ENCODE measurements at places on chromosomes 2 and 18. TPM values are rescaled to one million over a fixed set of nuclear protein-coding genes. Genes with fewer than 3 reads are reported as not detected.

RBFA gene
- 58.7 TPM for total RNA-seq

FER1L5 gene
- not detected for total RNA-seq

PKDCC gene
- 60.1 TPM for total RNA-seq

NTSR2 gene
- total RNA-seq, result not detected

DPP4 gene
- not detected for total RNA-seq

FSIP2 gene
- total RNA-seq, result not detected

ZNF142 gene
- total RNA-seq, result 6.9 TPM

TMEM237 gene
- 62.0 TPM for total RNA-seq

TXNDC2 gene
- total RNA-seq, result not detected

CYP27A1 gene
- 4.1 TPM for total RNA-seq

HOXD12 gene
- total RNA-seq, result not detected

DNA sequence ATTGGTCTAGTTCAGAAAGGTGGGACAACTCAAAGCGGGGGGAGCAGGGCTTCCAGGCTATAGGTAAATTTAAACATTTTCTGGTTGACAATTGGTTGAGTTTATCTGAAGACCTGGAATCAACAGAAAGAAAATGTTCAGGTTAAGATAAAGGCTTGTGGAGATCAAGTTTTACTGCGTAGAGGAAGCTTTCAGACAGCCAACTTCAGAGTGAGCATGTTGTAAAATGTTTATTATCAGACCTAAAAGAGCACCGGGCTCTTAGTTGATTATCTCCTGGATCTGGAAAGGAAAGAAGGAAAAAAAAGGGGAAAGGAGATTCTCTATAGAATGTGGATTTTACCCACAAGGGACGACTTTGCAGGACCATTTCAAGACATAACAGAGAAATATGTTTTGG lies 227.0 kb upstream of the SH3BP4 start:
- DNase-seq, result no peak

- no peak for DNase-seq
Measured at GRCh38 chr2:223734346-223734745, 103.0 kb downstream of the AP1S3 start.

DNA sequence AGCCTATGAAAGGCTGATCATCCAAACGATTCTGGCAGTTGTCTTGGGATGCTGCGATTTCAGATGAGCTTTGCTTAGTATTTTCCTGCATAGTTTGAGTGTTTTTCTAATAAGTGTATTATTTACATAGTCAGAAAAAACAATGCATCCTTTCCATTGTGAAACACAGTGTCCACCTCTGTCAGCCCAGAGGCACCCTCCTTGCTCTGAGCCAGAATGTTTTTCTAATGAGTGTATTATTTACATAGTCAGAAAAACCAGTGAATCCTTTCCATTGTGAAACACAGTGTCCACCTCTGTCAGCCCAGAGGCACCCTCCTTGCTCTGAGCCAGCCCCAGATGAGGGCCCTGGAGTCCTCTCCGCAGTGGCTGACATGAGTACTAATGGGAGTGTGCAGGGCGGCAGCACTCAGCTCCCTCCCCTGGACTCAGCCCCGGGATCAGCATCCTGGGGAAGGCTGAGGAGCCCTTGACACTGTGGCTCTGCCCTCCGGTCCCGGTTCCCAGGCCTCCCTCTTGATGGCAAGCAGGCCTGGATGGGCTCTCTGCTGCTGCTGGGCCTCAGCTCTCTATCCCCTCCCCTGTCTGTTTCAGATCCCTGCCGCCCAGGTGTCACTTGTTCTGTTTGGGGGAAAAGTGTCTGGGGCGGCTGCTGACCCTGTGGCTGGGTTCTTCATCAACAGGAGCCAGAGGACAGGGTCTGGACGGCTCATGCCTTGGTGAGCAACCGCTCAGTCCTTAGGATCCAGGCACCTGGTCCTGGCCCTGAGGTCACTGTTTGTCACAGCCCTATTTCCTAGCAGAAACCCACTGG lies 5.9 kb downstream of the MFSD2B start:
- peak; percentile 90 for DNase-seq

DNA sequence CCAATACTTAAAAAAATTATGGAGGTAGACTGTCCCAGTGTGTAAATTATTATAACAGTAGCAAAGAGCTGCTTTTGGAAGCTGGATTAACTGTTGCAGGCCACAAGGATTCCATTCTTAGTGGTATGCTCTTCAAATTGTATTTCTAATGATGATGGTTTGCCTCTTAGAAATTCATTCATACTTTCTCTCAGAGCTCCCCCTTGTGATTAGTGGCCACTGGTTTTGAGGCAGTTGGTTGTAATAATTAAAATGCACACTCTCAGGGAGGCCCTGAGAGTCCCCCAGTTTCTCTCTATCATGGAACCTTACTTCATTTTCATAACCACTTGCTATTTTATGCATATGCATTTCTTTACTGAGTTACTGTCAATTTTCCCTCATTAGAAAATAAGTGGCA lies 122.5 kb downstream of the PLA2R1 start:
- no peak for DNase-seq

- no peak for DNase-seq
Measured at GRCh38 chr2:146414456-146414855, 1430.4 kb upstream of the ACVR2A start.

- DNase-seq, result no peak
Measured at GRCh38 chr2:239564587-239564986, 163.8 kb upstream of the HDAC4 start.

- DNase-seq, result no peak
Measured at GRCh38 chr2:181841079-181841478, 50.5 kb upstream of the ITPRID2 start.

GRCh38 chr2:68726608-68727367 lies 7.8 kb upstream of the ARHGAP25 start:
- no peak for DNase-seq

DNA sequence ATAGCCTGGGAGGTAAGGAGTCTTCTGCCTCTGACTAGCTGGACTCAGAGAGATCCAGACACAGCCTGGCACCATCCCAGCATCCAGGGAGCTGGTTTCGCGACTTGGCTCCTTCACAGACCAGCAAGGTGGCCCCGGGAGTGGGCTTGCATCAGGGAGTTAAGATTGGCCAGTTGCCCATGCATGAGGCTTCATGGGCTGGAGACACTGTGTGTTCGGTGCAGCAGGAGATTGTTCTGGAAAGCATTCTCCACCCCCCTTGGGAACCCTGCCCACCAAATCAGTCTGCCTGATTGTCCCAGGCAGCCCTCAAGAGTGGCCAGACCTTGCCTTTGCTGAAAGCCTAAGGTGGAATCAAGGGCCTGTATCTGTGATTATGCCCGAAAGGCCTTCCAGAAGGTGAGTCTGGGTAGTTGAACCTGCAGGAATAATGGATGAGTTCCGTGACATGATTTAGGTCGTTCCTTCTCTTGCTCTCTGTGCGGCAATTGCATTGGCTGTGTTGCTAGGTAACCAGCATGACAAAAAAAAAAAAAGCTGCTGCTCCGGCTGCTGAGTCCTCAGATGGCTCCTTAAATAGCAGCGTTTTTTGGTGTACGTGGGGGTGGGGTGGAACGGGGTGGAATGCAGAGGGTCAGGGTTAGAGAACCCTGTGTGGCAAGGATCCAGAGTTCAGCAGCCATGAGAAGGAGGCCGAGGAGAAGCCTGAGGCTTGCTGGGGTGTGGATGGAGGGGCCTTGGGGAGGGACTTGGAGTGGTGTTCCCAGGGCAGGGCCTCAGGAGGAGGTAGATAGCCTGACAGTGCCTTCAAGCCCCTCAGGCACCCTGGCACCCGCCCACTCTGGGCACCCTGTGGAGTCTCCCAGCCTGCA lies 93.0 kb upstream of the MCFD2 start:
- no peak for DNase-seq

GRCh38 chr2:7508296-7508943 lies 591.2 kb downstream of the RNF144A start:
- DNase-seq, result no peak

DNA sequence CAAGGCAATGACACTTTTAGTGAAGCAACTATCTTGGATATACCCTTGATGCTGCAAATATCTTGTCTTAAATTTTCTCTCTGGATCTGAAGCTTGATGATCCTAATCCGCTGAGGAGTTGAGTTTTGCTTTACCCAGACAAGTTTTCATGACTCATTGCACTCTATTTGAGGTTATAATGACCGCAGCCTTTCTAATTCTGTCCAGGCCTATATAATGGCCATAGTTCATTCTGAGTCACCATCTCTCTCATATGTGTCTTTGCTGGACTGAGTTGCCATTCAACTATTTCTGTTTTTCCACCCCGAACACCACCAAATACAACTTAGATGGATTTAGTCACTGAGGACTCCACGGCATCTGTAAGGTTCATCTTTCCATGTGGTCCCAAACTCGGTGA lies 802.1 kb upstream of the FAM98A start:
- DNase-seq, result no peak

- no peak for DNase-seq
Measured at GRCh38 chr18:9616049-9616448, 1.7 kb upstream of the PPP4R1 start.

- no peak for DNase-seq
Measured at GRCh38 chr18:37430357-37431076, 135.1 kb downstream of the CELF4 start.

DNA sequence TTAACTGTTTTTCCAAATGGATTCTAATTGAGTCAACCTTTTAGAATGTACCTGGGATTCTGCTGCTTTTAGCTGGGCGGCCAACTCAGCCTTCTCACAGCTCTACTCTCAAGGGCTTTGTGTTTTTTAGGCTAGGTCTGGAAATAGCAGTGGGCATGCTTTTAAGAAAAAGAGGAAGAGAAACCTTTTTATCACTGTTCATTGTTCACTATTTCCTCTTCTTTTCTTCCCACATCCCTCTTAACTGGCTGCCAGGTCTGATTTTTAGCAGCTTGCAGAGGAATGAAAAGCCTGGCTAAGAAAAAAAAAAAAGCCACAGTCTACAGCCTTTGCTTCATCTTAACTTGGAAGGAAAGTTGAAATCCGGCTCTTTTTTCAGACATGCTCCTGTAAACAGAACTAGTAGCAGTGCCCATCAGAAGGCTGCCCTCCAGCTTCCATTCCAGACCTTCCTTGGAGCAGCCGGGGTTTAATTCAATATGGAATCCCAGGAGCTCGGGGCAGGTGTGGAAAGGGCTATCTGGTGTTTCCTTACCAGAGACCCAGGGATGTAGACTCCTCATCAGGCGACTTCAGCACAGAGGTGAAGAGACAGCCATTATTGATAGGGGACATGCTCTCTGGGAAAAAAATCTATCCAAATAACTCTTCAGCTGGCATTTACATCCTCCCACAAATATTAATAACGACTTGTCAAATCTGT lies 230.7 kb downstream of the MYO3B start:
- DNase-seq, result no peak

GRCh38 chr2:235607546-235608199 lies 113.8 kb downstream of the AGAP1 start:
- DNase-seq, result no peak

DNA sequence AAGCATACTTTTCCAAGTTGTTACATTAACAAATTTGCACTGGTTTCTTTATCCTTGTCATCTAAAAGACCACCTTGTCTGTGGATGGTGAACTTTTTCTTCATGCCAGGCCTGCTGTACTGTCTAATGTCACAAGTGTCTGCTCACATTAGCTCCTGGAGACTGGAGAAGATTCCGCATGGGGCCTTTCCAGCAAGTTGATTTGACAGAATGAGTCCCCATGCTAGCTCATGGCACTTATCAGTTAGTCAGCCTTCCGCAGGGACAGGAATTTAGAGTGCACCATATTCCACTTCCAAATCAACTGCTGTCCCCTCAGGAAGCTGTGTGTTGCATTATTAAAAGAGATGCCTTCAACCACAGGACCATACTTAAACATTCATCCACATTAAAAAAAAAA lies 41.4 kb upstream of the LRPPRC start:
- DNase-seq, result no peak

DNA sequence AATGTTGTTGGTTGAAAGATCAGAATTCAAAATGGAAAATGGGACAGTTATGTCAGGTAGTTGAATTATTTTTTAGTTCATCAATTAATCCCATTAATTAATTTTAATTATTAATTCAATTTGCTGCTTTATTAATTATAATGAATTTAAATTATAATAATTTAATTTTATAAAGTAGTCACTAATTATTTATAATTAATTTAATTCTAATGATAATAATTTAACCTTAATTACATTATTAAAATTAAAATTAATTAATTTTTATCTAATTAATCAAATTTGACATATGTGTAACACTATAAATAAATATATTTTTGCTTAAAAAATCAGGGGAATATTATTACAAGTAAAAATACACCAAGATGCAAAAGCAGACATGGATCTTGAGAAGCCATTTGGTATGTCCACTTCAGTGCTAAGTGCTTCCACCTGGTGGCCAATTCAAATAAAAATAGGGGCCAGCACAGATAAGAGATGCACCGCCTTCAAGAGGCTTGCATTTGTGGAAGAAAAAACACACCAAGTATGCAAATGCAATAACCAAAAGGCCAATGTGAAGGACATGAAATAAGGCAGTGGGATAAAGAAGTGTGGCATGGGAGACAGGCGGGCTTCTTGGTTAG lies 73.2 kb downstream of the MBP start:
- no peak for DNase-seq

DNA sequence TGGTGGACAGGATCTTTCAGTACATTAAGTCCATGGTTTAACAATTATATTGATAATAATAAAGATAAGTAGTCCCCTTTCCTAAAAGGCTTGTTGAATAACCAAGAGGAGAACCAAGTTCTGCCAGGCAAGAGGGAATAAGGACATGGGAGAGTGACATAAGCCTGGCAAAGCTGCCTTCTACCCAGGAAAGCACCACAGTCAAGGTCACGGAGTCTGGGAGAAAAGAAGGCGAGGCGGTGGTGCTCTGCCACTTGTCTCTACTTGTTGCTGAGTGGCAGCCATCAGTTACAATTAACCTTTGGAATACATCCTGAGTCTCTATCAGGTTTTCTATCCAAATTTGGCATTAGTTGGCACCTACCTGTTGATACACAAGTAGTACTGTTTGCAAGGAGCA lies 101.7 kb upstream of the GATA6 start:
- DNase-seq, result no peak

DNA sequence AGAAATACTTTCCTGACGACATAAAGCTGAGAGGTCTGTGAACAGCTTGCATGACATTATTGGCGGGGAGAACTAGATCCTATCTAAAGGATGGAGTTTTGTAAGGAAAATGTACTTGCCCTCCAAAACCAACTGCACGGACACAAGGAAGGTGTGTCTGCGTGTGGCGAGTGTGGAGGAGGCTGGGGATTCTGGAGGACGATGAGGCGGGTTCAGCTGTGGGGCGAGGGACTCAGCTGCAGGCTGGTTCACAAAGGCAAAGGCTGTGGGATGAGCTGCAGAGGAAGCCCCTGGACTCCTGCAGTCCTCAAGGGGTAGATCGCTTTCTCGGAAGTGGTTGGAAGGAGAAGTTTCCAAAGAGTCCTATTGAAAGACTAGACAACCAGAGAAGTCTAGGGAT lies 48.2 kb downstream of the ACKR3 start:
- no peak for DNase-seq

GRCh38 chr18:33837191-33837590 lies 259.2 kb downstream of the ASXL3 start:
- DNase-seq, result no peak
